ENCODE measurements at places on chromosomes 1 and 21. TPM values are rescaled to one million over a fixed set of nuclear protein-coding genes. Genes with fewer than 3 reads are reported as not detected.

Gene KIF14
- 6.4 TPM for total RNA-seq

Gene F13B
- not detected for total RNA-seq

Gene TBX15
- total RNA-seq, result under 0.01 TPM

Gene ACTL8
- total RNA-seq, result not detected

Gene AKR7A3
- total RNA-seq, result 0.43 TPM

Gene ECM1
- 24.5 TPM for total RNA-seq

Gene DYNLT5
- 1.7 TPM for total RNA-seq

Gene CD48
- not detected for total RNA-seq

Gene GRIK1
- total RNA-seq, result under 0.01 TPM

Gene AVPR1B
- total RNA-seq, result not detected

Gene HIVEP3
- 1.6 TPM for total RNA-seq

Gene ACTRT2
- not detected for total RNA-seq

Gene PRR9
- total RNA-seq, result not detected

Gene ZNF678
- 4.2 TPM for total RNA-seq

Gene PLA2G2C
- not detected for total RNA-seq

Gene ZMYND12
- 0.32 TPM for total RNA-seq

Gene UHMK1
- 139 TPM for total RNA-seq

Gene LRRC7
- total RNA-seq, result 0.32 TPM

All from fibroblast of villous mesenchyme (primary cell).